ENCODE measurements at places on chromosomes 3 and 15.

DNA sequence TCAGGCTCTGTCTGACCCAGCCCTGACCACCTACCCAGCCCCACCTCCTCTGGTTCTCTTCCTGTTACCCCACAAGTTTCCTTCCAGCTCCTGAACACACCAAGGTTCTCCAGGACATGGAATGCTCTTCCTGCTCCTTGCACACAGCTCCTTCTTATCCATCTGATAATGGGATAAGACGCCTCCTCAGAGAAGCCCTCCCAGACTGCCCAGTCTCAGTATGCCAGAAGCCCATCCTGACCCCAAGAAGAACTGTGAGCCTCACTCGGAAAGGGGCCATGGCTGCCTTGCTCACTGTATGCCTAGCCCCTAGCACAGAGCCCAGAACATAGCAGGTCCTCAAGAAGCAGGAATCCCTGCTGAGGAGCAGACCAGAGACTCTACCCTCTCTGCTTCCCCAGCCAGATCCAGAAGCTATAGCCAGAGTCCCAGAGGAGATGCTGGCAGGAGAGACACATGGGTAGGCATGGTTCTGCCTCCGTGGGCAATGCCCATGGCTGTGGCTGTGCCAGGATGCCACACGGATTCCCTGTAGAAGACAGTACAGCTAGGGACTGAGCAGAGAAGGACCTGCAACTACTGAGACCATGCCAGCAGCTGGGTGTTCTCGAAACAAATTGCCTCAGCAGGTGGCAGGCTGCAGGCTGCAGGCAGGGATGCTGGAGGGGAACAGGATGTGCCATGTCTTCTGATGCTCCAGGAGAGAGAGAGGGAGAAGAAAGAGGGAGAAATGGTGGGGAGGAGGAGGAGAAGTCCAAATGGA lies 74.0 kb upstream of the LINGO1 start:
- no peak for DNase-seq

DNA sequence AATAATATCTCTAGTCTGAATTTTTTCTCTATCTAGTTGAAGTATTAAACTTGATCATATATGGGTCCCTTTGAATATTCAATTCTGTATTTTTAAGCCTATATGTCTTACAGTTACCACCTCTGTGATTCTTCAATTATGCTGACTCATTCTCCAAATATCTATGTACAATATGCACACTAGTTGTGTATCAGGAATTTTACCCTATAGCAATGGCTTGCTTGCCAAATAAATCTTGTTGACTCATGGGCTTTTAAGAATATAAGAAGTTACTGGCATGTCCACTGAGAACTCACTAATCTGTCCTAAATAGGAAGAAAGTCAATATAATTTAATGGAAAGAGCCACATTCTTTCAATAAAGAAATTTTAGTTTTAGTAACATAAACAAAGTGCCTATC lies 656.3 kb downstream of the RBMS3 start:
- no peak for DNase-seq

DNA sequence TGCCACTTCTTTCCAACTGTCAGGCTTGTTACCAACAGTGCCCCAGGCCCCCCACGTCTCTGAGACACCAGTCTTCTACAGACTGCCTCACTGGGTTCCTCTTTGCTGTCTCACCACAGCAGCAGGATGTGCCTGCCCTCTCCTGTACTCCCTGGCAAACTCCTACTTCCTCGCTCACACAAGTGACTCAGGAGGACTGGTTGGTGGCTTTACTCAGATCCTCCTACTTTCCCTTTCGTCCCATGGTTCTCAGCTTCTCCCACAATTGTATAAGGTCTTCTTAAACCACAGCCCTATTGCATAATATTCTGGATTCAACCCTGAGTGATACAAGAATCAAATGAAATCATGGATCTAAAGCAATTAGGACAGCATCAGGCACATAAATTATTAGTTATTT lies 246.6 kb upstream of the PROK2 start:
- no peak for DNase-seq

DNA sequence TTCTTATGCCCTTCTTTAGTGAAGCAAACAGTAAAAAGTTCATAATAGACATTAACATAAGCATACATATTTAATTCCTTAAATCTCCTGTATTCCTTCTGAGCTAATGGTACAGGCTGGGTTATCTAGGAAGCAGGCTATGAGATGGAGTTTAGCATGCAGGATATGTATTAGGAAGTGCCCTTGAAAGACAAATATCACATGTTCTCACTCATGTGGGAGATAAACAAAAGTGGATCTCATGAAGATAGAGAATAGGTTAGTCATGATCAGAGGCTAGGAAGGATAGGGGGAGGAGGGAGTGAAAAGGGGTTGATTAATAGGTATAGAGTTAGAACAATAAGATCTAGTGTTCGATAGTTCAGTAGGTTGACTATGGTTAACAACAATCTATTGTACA lies 105.4 kb downstream of the CLASP2 start:
- no peak for DNase-seq

DNA sequence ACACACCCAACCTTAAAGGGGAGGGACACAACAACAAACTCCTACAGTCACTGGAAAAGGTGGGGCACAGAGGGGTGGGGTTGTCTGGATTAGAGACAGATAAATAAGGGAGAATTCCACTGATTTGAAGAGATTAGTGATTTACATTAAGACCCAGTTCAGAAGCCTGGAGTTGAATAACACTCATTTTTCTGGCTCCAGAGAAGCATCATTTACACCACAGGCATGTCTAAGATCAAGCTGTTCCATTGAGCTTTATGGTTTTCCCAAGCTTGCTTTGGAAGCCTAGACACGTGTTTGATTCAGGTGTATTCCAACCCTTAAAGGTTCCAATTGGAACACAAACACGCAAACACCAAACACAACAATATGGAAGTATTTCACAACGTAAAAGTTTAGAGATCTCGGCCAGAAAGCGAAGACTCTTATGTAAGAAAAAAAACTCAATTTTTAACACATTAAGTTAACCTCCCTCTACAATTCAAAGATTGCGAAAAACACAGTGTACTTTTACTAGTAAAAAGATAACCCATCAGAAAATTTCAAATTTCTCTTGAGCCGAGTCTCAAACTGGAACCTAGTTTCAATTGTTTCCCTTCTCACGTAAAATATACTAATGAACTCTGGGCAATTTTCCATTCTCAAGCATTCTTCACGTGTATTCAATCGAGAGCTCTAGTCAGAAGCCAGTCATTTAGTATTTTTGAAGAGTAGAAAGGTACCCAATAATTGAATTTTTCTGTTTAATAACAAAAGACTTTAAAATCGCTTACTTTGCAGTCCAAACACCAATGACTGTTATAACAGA lies 2.1 kb downstream of the TRA2B start:
- DNase-seq = no peak

DNA sequence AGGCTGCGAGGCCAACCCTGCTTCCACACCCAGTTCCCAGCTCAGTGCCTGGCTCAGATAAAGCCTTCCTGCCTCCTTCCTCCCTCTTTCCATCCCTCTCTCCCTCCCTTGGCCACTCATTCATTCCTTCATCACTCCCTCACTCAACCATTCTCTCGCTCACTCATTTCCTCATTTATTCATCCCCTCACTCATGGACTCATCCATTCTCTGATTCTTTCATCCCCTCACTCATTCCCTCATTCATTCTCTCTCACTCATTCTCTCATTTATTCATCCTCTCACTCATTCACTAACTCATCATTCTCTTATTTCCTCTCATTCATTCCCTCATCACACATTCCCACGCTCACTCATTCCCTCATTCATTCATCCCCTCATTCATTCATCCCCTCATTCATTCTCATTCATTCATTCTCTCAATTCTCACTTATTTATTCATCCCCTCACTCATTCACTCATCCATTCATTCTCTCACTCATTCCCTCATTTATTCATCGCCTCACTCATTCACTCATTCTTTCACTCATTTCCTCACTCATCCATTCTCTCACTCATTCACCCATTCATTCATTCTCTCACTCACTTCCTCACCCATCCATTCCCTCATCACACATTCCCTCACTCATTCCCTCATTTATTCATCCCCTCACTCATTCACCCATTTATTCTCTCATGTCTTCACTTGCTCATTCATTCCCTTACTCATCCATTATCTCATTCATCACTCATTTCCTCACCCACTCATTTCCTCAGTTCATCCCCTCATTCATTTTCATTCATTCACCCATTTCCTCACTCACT lies 13.2 kb downstream of the ABTB1 start:
- DNase-seq = no peak

GRCh38 chr3:43997316-43997715 lies 244.4 kb upstream of the TOPAZ1 start:
- no peak for DNase-seq

DNA sequence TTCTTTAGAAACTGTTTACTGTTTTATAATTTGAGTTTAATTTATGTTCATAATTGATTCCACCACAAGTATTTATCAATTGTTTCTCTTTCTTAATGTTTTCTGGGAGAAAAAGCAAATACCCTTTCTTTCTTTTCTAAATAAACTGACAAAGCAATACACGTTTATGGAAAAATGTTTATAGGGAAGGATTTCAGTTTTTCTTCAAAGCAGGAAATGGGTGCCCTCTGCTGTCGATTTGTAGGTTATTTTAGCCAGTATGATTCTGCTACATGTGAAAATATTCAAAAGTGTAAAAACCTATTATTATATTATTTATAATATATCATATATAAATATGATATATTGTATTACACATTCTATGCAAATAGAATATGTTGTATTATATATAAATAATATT lies 921.0 kb upstream of the ROBO1 start:
- DNase-seq = no peak
